ENCODE measurements at places on chromosomes 12 and 14.

DNA sequence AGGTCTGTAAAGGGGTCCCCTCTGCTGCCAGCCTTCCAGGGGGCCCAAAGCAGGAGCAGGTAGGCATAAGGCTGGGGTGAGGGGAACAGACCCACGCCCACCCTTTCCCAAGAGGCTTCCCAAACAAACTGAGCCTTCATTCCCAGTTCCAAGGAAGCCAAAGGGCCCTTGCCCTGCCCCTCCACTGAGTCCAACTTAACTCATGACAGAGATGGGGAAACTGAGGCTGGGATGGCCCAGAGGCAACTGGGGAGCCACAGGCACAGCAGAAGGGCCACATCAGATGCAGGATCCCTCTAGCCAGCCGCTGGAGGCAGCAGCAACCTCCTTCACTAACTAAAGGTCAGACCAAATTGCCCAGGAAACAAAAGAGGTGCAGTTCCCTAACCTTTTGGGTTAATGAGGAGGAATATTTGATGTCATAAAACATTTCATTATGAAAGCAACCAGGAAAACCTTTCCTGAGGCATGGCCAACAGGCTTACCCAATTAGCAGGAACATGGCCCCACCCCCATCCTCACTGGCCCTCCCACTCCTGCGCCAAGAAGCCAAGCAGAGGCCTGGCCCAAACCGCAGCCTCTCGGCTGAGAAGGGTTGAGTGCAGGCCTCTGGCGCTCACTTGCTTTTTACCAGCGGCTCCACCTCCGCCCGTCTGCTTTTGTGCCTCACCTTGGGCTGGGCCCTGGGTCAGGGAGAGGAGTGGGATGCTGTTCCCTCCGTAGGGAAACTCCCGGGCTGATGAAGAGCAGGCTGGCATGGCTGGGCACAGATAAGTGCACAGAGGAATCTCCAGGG, 293.5 kb upstream of the RTL1 start:
- DNase-seq: peak; percentile 36

DNA sequence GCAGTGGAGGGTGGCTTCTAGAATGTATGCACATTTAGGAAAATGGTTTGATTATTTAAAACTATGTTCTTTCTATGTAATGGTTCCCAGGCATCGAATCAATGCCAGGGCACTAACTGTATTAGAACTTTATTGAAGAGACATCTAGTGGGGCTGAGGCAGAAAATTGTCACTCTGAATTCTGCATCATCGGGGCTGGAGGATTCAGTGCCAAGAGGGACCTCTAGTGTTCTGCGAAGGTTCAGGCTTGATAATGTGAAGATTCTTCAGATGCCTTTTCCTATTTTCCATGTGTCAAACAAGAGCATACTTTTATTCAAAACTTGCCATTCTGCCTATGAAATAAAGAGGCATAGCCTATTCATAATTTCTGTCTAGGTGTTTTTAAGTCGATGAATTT, 146.3 kb downstream of the CAND1 start:
- DNase-seq: no peak

- no peak for DNase-seq
These were observed 1.5 kb downstream of the RAB35 start for GRCh38 chr12:120115066-120115465.

DNA sequence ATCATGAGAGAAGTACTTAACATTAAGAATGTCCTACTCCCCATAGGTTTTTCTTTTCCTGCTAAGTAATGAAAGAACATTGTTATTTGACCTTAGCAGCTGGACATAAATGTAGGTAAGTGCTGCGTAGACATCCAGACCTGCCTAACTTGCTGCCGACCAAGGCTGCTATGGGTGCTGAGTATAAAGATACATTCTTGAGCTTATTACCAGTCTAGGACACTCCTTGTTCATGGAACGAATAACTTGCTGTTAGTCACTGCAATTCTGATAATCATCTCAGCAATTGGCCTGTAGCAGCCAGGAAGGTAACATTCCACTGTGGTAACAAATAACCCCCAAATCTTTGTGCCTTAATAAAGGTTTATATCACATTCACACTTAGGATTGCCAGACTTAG, 478.1 kb downstream of the VRK1 start:
- no peak for DNase-seq

- no peak for DNase-seq
These were observed 502 bp downstream of the MPHOSPH9 start for GRCh38 chr12:123232472-123232806.

- DNase-seq: no peak
These were observed 30.6 kb upstream of the ULK1 start for GRCh38 chr12:131863711-131864396.

GRCh38 chr12:93008044-93008778, 79.1 kb upstream of the EEA1 start:
- DNase-seq: no peak

DNA sequence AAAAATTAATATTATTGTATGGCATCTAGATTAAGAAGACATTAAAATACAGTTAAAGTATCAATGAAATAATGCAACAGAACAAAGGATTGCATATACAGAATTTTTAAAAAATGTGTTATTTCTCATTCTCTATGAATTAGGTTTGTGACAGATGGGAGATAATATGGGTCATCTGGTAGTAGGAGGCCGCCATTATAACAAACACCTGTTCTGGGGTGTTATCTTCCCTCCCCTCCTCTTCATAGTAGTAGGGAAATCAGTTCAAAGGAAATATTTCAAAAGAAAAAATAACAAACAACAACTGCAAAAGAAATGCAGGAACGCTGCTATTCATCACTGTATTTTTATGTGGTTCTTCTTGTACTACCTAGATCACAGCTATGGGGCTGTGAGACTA, 187.0 kb upstream of the ATP2B1 start:
- DNase-seq: no peak

- DNase-seq: no peak
These were observed 44.5 kb downstream of the SLC38A1 start for GRCh38 chr12:46224386-46224785.

GRCh38 chr14:71753126-71753830, 179.0 kb upstream of the RGS6 start:
- peak; percentile 84 for DNase-seq

GRCh38 chr14:70810621-70811020, 1.3 kb upstream of the MAP3K9 start:
- no peak for DNase-seq

DNA sequence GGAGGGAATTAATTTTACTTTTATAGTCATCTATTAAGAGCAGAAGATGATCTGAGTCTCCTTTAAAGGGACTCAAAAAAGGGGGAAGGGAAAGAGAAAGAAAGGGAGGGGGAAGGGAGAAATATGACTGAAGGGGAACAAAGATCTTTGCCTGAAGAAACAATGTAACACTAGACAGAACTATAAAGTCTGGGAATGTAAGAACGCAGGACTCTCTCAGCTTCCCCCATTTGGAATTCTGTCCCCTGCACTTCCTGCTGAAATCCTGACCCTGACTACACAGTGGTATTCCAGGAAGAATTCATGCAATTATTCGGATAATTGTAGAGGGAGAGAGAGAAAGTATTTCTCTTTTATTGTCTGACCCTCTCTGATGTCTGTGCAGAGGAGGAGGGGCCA, 8.6 kb upstream of the HOXC11 start:
- DNase-seq: no peak

- no peak for DNase-seq
These were observed 13.6 kb downstream of the ACADS start for GRCh38 chr12:120739031-120739762.

GRCh38 chr12:131448254-131448795, 262.6 kb upstream of the SFSWAP start:
- DNase-seq: peak; percentile 29

DNA sequence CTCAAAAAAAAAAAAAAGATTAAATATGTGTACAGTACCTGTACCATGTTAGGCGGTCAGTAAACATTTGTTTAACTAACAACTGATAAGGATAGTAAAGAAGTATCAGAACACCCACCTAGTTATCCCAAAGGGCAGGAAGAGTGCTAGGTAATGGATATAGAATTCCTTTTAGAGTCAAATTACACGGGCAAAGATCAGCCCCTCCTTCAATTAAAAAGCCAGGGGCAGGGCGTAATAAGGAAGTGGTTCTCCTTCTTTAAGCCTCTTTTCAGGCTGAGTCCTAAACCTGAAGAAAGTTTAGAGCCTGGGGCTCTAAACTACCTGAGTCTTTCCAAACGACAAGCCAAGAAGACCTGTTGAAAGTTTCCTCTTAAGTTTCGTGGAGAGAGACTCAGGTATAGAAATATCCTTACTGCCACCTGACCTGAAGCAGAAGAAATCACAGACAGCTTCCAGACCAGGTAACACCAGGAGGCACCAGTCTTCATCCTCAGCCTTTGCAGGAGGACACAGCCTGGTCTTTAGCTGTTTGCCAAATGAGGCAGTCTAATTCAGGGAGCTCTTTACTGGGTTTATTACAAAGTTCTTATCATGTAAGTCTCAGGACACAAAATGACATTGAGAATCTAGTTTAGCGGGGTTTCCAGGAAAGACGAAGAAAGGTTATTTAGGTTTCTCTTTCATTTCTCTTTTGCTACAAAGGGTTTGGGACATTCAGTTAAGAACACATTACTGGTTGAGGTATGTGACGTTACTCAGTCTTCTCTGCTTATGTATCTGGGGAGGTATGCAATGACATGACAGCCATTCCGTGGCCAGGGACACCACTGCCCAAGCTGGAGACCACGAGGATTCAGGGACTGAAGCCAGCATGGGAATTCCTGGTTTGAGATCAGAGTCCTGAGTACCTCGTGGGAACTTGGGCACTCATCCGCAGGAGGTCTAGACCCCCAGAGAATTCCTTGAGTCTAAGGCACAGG, at the start of gene BCL2L14:
Gene BCL2L14 (plus strand): TSS at position 266 of the 983 bp plus-strand sequence. CDS start 8,367 bp downstream, outside the sequence.
- DNase-seq: no peak
